HTR-8/SVneo (cell line): ENCODE measurements at places on chromosomes 6 and 20.

GRCh38 chr20:25984933-25985332 lies 288.3 kb upstream of the ZNF337 start:
- DNase-seq = no peak

DNA sequence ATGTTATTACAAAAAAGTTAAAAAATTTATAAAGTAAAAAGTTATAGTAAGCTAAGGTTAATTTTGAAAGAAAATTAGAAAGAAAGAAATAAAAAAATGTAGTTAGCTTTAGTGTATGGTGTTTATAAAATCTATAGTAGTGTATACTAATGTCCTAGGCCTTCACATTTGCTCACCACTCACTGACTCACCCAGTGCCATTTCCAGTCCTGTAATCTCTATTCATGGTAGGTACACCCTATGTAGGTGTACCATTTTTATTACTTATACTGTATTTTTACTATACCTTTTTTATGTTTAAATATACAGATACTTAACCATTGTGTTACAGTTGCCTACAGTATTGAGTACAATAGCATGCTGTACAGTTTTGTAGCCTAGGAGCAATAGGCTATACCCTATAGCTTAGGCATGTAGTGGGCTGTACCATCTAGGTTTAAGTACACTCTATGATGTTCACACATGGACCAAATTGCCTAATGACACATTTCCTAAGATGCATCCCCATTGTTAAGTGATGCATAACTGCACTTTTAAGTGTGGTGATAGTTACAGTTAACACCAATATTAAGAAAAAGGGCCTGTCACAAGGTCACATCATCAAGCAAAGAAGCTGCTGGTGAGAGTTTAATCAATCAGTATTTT lies 8.0 kb downstream of the CD2AP start:
- no peak for DNase-seq

DNA sequence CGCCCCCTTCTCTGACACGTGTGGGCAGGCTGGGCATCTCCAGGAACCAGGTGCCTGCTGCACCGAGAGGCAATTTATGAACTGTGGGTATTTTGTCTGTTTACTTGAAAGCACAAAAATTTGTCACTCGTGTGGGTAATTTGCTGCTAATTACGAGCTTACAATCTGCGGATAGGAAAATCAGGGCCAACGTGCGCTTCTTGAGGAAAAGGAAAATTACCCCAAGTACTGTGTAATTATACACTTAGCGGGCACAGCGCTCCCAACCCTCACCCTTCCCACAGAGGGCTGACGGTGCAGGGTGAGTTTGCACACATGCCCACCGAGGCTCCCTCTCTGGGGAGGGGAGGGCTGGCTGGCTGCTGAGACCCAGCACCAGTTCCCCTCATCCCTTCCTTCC lies 25.3 kb upstream of the MDGA1 start:
- DNase-seq = no peak

- DNase-seq = no peak
Observed at GRCh38 chr6:152748843-152749242, 1.8 kb upstream of the VIP start.

- no peak for DNase-seq
Observed at GRCh38 chr6:75094614-75095200, 111.1 kb downstream of the COL12A1 start.

DNA sequence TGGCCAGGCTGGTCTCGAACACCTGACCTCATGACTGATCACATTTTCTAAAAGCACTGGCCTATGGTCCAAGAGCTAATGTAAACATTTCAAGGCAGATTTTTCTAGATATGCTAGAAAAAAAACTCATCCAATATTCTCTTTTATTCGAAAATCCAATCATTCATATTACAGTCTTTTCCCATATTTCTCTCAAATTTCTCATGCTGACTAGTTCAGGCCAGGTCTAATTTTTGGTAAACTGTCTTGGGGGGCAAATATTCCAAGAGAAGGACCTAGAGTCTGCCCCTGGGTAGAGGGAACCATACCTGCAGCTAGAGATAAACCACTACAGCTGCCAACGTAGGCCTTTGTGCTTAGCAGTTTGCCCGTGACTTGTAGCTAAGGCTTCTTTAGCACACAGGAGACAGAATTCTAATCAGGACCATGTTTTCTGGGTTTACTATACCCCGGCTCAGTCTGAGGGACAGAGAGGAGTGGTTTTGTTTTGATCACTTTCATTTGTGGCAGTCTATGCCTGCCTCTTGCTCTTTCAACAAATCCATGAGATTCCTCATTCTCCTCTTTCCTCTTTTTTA lies 71.8 kb upstream of the CITED2 start:
- DNase-seq = no peak

DNA sequence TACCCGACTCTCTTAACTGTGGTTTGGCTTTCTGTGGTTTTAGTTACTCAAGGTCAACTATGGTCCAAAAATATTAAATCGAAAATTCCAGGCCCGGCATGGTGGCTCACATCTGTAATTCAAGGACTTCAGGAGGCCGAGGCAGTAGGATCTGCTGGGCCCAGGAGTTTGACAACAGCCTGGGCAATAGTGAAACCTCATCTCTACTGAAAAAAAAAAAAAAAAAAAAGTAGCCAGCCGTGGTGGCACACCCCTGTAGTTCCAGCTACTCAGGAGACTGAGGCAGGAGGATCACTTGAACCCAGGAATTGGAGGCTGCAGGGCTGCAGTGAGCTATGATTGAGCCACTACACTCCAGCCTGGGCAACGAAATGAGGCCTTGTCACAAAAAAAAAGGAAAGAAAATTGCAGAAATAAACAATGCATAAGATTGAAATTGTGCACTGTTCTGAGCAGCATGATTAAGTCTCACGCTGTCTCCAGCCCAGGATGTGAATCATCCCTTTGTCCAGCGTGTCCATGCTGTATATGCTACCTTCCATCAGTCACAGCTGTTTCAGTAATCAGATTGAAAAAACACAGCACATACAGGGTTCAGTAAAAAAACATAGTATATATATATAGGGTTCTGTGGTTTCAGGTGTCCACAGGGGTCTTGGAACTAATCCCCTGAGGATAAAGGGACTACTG lies 40.7 kb downstream of the RGS17 start:
- DNase-seq = no peak

DNA sequence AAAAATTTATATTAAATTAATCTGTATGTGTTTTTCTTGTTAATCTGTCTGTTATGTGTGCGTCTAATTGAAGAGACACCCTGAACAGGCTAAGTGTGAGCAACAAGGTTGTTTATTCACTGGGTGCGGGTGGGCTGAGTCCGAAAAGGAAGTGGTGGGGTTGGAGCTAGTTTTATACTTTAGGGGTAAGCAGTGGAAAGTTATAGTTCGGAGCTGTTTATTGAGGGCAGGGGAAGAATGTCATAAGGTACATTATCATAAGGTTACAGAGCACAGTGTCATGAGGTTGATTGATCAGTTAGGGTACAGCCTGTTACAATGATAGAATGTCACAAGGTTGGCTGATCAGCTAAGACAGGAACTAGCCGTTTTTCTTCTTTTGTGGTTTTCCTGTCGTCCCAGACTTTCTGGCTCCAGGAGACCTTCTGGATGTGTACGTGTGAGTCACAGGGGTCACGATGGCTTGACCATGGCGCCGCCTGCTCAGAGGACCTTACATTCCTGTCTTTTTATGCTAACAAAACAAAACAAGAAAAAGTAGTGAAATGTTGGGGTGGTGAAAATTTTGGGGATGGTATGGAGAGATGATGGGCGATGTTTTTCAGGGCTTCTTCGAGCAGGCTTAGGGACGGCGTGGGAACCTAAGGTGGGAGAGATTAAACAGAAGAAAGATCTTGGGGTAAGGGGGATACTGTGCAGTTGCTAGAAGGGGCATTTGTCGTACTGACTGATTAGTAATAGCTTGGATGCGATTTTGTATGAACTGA lies 754.0 kb upstream of the ADGRB3 start:
- DNase-seq = no peak

DNA sequence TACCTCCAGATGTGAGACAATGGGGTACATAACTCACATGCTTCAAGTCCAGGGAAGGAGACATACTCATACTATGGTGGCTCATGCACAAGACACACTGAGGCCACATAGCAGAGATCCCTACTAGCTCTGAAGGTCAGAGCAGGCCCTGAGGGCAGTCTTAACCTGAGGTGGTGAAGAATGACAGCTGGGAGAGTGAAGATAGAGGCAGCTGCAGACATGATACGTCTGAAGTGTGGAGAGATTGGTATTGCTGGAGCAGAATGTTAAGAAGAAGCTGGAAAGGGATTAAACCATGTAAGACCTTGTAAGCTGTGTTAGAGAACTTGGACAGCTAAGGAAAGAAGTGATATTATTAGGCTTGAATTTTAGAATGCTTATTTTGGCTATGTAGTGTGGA lies 32.9 kb downstream of the PGM3 start:
- DNase-seq = no peak

DNA sequence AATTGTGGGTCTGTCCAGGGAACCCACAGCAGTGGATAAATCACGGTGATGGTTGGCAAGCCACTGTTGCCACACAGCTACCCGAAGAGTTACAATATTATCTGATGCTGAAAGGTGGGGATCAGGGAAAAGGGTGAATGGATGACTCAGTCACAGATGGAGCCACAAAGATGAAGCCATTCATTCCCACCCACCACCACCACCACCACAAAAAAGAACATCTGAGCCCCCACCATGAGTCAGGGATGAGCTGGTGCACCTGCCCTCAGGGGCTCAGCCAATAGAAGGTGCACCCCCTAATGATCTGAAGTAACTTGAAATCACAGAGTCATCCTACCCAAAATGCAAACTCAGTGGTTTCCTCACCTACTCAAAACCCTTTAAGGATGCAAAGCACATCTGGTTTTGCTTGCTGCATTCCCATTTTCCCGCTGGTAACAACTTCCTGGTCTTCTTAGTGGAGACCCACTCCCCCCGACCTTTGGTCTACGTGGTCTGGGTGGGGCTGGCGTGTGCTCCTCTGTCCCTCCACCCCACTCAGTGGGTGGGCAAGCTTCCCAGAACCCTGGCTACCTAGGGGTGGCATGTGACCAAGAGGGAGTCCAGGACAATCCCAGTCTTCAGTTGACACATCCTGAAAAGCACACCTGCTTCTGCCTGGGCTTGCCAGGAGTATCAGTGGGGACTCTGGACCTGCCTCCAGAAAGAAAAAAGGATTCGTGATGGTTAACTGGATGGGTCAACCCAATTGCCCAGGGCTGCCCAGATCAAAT lies 125.5 kb downstream of the ANKRD60 start:
- peak; percentile 76 for DNase-seq

GRCh38 chr6:34154668-34155447 lies 9.0 kb upstream of the GRM4 start:
- peak; percentile 83 for DNase-seq

DNA sequence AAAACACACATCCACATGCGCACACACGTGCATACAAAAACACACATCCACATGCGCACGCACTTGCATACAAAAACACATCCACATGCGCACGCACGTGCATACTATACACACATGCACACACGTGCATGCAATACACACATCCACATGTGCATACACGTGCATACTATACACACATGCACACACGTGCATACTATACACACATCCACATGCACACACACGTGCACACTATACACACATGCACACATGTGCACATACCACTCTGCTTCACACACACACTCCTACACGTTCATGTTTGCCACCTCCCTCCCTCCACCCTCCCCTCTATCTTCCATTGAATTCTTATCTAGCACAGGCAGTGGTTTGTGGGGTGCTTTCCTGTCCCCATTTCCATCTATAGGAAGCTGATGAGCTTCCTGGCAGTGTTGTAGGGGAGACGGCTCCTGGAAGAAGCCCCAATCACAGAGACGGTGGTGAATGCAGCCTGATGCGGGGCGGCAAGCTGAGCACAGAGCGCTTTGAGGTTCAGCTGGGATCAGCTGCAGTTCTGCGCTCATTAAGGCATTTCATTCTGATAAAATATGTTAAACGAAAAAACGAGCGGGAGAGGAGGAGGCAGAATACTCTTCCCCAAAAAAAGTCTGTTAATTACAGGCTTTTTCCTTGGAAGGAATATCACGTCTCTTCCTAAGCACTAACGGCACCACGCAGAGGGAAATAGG lies 287.7 kb downstream of the TAF4 start:
- DNase-seq = no peak

DNA sequence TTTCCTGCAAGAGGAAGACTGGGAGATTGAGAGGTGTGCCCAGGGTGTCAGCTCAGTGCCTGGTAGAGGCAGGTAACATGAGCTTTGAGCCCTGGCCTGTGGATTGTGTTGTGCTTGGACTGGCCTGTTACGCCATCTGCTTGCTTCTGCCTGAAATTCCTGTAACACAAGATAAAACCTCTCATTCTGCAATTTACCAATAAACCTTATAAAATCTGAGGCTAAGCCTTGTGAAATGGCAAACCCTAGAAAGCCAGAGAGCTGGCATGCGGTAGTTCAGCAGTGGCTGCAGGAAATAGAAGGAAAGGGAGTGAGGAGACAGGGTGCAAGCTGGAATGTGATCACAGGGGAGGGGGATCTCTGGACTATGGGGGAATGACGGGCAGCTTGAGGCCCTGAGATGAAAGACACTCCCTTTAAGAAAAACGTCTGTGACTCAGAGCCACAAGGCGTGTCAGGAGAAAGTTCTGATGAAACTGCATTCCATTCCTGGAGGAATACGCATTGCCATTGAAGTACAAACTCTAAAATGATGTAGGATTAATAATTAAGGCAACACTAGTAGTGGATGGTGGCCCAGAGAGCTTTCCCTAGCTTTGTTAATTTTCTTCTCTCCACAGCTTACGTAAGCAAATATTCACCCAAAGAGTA lies 26.3 kb upstream of the TFAP2A start:
- DNase-seq = peak; percentile 87

- DNase-seq = no peak
Observed at GRCh38 chr6:127190552-127190951, 72.1 kb downstream of the RSPO3 start.
